ENCODE measurements at places on chromosomes 2 and 18. TPM values are rescaled to one million over a fixed set of nuclear protein-coding genes. Genes with fewer than 3 reads are reported as not detected.

The ZNF514 gene
- 6.3 TPM for total RNA-seq

The GCG gene
- not detected for total RNA-seq

The C1GALT1C1L gene
- not detected for total RNA-seq

The BMP10 gene
- total RNA-seq: not detected

The PREPL gene
- 29.0 TPM for total RNA-seq

The MBD2 gene
- total RNA-seq: 190 TPM

The LDLRAD4 gene
- total RNA-seq: 52.0 TPM

The HNMT gene
- total RNA-seq: not detected

The PDE1A gene
- not detected for total RNA-seq
